ENCODE measurements at places on chromosomes 3 and 15.

DNA sequence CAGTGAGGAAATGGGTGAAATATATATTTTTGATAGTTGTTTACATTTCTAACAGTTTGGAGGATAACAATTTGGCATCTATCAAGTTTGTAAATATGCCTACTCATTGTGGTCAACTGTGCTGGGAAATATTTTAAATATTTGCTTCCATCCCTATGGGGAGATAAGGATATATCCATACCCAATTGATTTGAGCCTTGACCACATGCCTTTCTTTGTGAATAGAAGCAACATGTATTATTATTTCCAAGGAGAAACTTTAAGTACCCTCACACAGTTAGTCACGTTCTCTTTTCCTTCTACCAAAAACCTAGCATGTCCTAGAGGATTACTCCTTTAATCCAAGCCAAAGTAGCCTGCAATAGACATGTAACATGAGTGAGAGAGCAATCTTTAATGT lies 245.4 kb upstream of the CBLB start:
- DNase-seq: no peak

DNA sequence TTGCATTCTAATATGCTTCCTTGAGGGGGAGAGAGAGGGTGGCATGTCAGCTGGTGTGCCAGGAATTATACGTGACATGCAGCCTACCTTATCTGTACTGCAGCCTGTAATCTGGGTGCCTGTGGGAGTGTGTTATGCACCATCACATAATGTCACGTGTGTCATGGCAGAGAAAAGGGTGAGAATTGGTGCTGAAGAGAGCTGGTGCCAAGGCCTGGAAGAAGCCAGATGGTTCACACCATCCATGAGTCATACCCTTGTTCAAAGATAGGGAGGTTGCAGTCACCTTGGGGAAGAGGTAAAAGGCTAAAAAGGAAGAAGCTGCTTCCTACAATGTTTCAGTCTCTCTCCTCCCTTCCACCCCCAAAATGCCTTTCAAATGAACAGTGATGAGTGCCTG lies 5.3 kb downstream of the BRPF1 start:
- DNase-seq: no peak

DNA sequence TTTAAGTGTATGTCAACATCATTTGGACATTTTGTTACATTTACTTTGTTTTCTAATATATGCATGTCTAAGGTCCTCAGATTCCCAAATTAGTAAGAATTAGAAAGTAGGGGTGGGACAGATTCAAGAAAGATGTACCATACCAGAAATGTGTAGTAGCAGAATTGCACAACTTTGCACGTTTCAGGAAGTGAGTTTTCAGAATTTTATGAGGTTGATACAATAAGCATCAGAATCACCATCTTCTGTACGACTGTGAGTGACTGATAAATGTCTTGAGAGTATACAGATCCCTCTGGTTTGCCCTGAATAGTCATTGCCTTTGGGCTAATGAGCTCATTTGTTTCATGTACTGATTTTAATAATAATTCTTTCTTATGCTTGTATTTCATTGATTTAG lies 9.3 kb downstream of the ARIH2 start:
- no peak for DNase-seq

- DNase-seq: peak; percentile 64
These were observed 22.0 kb upstream of the DOCK3 start for GRCh38 chr3:50652709-50653108.

DNA sequence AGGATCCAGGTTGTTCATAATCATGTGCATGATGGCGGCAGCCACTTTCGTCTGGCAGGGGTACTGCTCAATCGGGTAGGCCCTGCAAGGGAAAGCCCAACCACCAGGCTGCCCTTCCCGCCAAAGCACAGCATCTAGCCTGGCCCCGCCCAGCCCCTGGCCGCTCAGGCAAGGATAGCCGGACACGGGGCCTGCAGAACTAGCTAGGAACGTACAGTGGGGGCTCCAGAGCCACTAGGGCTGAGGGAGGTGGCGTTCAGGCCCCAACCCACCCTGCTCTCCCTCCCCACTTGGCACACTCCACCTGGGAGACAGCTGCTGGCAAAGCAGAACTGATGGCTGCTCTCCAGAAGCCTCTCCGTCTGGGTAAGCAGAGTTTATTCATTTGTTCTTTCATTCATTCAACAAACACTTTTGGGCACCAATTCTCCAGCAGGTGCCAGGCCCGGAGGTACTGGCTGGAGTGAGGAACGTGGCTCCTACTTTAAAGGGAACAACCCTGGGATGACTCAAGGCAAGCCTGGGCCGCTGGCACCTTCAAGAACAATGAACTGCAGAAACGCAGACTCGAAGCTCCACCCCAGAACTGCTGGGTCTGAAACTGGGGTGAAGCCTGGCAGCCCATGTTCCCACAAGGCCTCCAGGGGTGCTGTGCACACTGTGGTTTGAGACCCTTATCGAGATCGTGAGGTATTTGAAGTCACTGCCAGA lies 7.8 kb downstream of the UROC1 start:
- no peak for DNase-seq

DNA sequence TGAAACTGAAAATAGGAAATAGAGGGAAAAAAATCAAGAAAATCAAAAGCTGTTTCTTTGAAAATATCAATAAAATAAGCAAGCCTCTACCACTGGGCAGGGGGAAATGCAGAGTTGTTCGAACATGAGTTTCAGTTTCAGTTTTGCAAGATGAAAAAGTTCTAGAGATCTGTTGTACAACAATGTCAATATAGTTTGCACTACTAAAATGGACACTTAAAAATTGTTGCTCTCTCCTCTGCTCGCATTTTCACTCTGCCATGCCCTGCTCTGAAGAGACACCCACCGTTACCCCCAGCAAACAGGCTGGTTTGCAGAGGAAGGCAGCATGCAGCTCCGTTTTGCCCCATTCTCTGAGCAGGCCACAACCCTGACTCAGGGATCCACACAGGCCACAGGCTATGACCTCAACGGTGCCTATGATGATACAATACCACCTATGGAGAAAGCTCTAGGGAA lies 64.5 kb downstream of the ZNF148 start:
- DNase-seq: no peak

- no peak for DNase-seq
These were observed 1.8 kb downstream of the TMEM115 start for GRCh38 chr3:50357481-50357880.

DNA sequence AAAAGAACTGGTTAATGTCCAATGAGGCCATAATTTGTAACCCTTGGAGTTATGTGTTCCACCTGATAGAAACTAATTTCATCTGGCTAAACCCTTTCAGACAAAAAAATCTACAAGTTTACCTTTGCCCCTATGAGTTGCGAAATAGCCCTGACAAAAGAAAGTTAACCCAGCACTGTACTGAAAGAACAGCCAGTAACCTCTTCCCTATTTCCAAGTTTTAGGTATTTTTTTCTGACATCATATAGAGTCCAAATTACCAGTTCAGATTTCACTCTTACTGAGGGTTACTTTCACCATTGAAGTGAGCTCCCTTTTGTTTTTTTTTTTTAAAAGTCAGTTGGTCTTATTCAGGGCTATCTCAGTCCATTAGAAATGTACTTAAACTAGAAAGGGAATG lies 42.8 kb upstream of the PTPRG start:
- DNase-seq: no peak

DNA sequence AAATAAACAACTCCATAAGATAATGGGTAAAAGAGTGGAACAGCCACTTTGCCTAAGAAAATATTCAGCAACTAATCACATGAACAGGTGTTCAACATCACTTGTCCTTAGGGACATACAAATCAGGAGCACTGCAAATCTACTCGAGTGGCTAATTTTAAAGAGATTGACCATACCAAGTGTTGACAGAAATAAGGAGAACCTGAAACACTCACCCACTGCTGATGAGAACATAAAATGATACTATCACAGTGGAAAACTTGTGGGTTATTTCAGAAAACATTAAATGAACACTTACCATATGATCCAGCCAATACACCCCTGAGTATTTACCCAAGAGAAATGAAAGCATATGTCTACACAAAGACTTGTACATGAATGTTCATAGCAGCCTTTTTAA lies 70.5 kb downstream of the GABRB3 start:
- no peak for DNase-seq

GRCh38 chr3:119639494-119640350 lies 20.7 kb downstream of the POPDC2 start:
- no peak for DNase-seq

Measured in Peyer's patch (tissue), 4 donors.